NCI-H1092 (cell line): ENCODE measurements at places on chromosomes 6 and 20.

- no peak for DNase-seq
Observed at GRCh38 chr20:14178952-14179351, 158.5 kb downstream of the FLRT3 start.

DNA sequence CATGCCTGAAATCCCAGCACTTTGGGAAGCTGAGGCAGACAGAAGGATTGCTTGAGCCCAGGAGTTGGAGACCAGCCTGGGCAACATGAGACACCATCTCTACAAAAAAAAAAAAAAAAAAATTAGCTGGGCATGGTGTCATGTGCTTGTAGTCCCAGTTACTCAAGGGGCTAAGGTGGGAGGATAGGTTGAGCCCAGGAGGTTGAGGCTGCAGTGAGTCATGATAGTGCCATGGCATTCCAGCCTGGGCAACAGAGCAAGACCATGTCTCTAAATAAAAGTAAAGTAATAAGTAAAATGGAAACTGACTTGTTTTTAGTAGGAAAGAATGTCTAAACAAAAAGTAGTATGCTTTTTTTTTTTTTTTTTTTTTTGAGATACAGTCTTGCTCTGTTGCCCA lies 240.7 kb downstream of the ARID1B start:
- DNase-seq: no peak

- DNase-seq: no peak
Observed at GRCh38 chr6:163370464-163371117, 43.9 kb upstream of the QKI start.

DNA sequence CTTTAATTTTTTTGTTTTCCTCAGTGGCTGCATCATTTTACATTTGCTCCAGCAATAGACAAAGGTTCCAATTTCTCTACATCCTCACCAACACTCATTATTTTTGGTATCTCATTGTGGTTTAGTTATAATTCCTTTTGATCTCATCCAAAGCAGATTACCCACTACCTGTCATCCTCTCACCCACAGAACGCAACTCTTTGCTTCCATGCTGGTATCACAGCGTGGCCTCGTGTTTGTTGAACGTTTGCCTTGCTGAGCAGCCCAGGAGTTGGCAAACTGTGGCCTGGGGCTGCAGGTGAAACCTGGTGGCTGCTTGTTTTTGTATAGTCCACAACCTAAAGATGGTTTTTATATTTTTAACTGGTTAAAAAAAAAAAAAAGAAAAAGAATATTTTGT lies 181.9 kb downstream of the BCAS1 start:
- no peak for DNase-seq

DNA sequence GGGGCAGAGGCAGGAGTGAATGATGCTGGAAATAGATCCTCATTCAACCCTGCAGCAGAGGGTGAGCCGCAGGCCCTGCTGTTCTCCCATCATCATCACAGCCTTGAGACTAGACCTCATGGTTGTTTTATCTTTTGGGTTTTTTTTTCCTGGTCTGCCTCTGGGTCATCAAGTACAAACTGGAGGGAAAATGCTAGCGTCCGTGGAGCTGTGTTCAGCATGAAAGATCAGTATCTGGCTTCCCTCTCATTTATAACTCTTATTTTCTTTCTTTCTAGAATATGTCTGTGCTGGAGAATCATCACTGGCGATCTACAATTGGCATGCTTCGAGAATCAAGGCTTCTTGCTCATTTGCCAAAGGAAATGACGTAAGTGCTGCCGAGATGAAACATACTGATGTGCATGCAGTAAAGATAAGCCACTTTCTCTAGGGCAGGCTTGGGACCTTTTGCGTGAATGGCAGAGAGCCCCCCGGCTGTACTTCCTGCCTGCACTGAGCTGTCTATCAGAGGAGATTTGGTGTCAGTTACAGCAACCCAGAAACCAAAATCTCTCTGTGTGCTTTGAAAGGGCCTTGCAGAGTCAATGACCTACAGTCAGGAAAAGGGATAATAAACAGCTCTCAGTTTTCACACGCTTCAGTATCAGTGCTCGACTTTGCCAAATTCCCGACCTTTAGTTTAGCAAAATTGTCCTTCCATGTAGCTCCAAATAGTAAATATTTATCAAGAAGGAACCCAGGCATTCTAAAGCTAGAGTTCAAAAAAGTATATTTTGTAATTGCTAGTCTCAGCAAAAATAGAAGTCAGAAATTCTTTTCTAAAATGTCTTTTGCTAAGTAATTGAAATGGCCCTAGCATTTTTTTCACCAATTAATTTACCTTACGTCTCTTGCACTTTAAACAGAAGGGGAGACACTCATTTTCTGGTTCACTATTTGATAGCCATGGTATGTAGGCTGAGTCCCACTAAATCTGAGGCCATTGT lies 76.3 kb downstream of the MTFR2 start:
- no peak for DNase-seq

- no peak for DNase-seq
Observed at GRCh38 chr6:126188279-126188909, 151.5 kb upstream of the CENPW start.

DNA sequence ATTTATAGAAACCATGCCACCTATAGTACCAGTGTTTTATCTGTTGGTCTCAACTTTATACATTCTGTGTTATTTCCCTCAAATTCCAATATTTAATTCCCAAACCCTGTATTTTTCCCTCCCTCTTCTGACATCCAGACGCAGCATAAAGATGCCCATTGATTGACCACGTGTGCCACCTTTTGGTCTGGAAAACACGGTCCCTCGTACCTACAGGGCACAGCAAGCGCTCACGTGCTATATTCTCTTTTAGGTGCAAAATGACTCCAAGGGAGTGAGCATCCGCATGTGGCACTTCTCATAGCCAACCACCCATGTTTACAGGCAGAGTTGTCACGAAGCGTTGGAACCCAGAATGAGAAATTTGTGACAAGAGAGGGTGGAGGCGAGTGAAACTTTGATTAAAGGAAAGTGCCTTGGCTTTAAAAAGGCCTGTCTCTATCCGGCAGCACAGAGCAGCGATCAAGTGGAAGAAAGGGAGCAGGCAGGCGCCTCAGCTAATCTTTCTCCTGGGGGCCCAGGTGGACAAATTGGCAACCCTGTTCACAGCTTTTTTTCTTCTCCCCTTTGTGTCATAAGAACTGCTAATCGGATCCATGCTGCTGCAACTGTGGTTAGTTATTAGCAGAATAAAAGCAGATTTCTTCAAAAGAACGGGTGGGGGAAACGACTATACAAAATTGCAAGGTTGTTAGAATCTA lies 225.9 kb downstream of the TMEM242 start:
- DNase-seq: no peak

- DNase-seq: no peak
Observed at GRCh38 chr6:67252663-67253062, 1382.4 kb upstream of the ADGRB3 start.

DNA sequence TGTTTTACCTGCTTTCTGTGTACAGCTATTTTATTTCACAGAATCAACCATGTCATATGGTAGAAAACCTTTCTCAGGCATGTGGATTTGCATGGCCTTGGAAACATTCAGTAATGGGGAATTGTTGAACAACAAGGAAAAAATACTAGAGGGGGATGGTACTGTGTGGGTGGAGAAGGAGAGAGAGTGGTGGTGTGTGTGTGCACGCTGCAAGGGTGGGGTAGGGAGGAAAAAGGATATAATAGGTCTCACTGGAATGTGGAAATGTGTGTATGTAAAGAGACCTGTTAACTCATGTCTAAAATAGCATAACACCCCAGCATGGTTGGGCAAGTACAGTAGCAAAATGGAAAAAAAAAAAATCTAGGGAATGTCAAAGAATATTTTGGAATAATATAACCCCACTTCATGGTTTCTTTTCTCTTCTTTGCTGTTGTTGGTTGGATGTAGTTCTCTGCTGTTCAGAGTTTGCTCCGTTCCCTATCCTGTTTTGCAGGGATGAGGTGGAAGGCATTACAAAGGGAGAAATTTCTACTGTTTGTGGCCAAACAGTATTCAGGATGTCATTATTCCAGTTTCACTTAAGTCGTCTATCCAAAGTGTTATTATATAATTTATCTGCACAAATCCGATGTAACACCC lies 93.9 kb upstream of the CITED2 start:
- DNase-seq: no peak

GRCh38 chr6:121247386-121247785 lies 86.9 kb downstream of the TBC1D32 start:
- no peak for DNase-seq

- DNase-seq: no peak
Observed at GRCh38 chr20:11912013-11912658, 5.6 kb upstream of the BTBD3 start.

GRCh38 chr20:57713505-57713903 lies 3.7 kb upstream of the PMEPA1 start:
- no peak for DNase-seq

GRCh38 chr6:151155095-151155494 lies 84.7 kb upstream of the AKAP12 start:
- DNase-seq: no peak

DNA sequence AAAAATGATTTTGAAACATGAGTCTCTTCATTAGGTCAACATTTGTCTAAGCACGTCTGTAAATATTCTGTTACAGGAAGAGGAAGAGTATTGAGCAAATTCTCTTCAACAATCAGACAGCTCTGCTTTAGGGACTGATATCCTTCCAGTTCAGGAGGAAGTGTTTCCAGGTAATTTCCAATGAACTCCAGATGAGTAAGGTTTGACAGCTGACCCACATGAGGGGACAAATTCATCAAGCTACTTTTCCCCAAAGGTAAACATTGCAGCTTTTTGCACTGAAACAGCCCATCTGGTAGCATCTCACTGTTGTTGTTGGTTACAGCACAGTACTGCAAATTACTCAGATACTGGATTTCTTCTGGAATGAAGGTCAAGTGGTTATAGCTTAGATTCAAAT lies 18.1 kb downstream of the ENPP1 start:
- DNase-seq: no peak

DNA sequence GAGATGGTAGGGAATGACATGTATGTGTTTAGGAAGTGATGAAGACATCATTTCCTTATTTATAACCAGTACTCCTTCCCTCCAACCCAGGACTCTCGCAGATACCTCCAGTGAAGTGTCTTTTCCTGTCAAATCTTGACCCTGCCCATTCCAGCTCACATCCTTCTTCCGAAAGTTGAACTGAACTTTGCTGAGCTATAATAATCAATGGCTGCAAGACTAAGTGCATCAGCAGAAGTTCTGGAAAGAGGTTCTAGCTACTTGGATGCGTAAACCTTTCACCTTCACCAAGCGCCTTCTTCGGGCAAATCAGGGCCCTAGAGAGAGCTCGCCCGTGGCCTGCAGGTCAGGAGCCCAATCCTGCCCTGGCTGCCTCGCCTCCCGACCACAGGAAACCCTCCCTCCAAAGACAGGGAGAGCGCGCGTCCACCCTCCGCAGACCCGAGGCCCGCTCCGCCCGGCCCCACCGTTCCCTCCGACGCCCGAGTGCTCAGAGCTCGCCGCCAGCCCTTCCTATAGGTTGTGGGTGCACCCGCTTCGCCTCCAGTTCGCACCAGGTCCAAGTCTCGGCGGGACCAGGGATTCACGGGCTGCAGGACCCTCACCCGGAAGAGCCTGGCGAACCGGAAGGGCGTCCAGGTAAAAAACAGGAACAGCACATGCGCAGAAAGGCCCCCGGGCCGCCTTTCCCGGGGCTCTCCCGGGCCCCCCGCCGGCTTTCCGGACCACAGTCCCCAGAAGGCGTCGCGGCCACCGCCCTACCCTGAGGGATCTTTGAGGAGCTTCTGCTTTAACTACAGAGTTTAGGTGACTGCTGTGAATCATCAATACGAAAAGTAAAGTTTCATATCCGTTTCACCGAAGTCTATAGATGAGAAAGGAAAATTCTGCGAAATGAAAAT lies at the start of gene ZNF334:
Gene ZNF334, minus strand, starts transcription at position 617 of the 902 bp plus-strand sequence. CDS start 1,457 bp downstream, outside the sequence.
- peak; percentile 83 for DNase-seq

DNA sequence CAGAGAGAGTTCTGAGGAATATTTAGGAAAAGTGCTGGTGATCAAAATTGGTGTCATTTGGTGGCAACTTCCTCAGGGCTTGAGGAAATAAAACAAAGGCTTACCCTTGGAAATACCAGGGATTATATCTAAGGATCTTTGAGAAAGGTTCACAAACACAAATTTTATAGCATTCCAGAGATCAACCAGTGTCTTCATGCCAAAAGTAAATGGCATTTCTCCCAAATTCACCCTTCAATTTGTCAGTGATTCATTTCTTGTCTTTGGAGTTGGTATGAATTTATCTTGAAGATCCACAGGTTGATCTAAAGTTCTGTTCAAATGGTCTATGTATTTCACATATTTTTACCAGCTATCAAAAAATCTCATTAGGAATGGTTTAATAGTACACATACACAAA lies 181.5 kb downstream of the FUT9 start:
- no peak for DNase-seq

DNA sequence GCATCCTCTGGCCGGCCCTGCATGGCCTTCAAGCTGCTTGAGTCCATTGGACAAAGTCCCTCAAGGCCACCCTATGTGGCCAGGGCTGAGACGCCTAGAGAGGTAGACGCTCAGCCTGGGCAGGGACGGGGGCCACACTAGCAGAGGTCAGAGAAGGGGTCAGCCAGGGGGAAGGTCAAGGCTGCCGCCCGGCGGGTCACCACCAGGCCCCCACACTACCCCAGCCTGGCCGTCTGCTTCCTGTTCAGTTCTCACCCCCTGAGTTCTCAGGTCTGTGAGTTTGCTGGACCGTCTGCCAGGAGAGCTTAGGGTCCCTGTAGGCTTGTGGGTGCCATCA lies 37.3 kb downstream of the NTSR1 start:
- DNase-seq: no peak

DNA sequence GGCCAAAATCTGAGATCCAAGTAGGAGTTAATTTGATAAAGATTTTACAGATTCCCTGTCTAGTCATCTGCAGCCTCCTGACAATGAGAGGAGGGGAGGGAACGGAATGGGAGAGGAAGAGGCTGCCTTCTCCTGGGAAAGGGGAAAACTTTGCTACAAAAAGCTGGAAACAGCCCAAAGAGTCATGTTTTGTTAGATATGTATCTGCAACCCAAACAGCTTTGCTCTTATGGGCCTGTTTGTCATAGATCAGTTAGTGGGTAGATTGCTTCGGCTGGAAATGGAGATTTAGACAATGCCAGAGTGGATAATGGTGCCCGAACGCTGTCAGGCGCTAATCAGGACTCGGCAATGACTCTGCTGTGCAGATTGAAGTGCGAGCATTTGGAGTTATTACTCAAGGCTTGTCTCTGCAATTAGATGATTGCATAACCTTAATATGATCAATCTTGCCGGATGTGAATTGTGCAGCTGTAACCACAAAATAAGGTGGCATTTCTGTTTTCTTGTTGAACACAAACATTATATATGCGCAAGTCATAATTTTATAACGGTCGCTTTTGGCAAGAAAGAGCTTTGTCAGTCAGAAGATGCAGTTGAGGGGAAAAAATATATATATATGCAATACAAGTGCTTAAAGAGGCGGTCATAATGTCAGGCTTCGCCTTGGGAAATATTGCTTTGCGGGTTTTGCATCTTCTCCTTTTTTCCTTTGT lies 92.4 kb upstream of the MAFB start:
- no peak for DNase-seq
